ENCODE measurements at places on chromosomes 2 and 18. TPM values are rescaled to one million over a fixed set of nuclear protein-coding genes. Genes with fewer than 3 reads are reported as not detected.

The THSD7B gene
- total RNA-seq, result 0.13 TPM

The FTCDNL1 gene
- not detected for total RNA-seq

The EN1 gene
- 0.32 TPM for total RNA-seq

The SOCS6 gene
- 23.1 TPM for total RNA-seq

The VIL1 gene
- not detected for total RNA-seq

The PRSS56 gene
- total RNA-seq, result not detected

The LYPD6B gene
- 0.13 TPM for total RNA-seq

The IKZF2 gene
- total RNA-seq, result 4.7 TPM

The WDCP gene
- 11.3 TPM for total RNA-seq

The FOXD4L1 gene
- total RNA-seq, result under 0.01 TPM

The KCNS3 gene
- total RNA-seq, result 1.4 TPM

The PJVK gene
- 2.9 TPM for total RNA-seq

The PCARE gene
- total RNA-seq, result not detected

The SFXN5 gene
- 16.4 TPM for total RNA-seq

The TLX2 gene
- not detected for total RNA-seq

The SLC9A4 gene
- total RNA-seq, result not detected

The PXDN gene
- 509 TPM for total RNA-seq

The ERFE gene
- total RNA-seq, result 2.4 TPM

The ANKAR gene
- total RNA-seq, result 2.1 TPM

The HES6 gene
- total RNA-seq, result 2.2 TPM

The RFX8 gene
- 0.16 TPM for total RNA-seq

The TDRD15 gene
- total RNA-seq, result not detected

The CCDC150 gene
- 2.3 TPM for total RNA-seq

The GALNT13 gene
- total RNA-seq, result 0.78 TPM

The PSMA8 gene
- not detected for total RNA-seq

The LYPD1 gene
- 0.64 TPM for total RNA-seq

The DIPK1C gene
- total RNA-seq, result not detected

The PMAIP1 gene
- 43.3 TPM for total RNA-seq

The NETO1 gene
- not detected for total RNA-seq

The FAM237A gene
- not detected for total RNA-seq

The ABCB11 gene
- total RNA-seq, result not detected

The HOXD3 gene
- not detected for total RNA-seq

The RBM43 gene
- 3.6 TPM for total RNA-seq

The CDK15 gene
- total RNA-seq, result 0.24 TPM

The TMEM200C gene
- 2.5 TPM for total RNA-seq

The CENPA gene
- total RNA-seq, result 7.7 TPM

The ADD2 gene
- 0.88 TPM for total RNA-seq

All from epithelial cell of alveolus of lung (primary cell).